ENCODE measurements at places on chromosomes 6 and 20.

GRCh38 chr6:157169656-157170055 lies 153.7 kb downstream of the TMEM242 start:
- DNase-seq, result no peak

DNA sequence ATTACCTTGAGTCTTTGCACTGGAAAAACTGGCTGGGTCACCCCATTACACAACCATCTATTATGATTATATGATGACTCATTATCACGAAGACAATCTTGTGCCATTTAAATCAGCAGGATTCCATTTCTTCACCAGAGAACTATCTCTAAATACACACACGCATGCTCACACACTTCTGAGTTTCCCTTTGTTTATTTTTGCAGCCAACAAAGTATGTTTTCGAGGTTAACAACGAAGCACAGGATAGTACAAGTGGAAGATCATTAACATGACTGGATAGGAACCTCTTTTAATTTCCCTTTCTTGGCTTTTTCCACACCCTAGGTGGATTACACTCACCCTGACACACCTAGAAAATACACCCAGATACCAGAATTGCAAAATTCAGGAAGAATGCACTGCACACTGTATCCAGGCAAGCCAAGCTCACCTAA lies 18.9 kb downstream of the PERP start:
- DNase-seq, result no peak

DNA sequence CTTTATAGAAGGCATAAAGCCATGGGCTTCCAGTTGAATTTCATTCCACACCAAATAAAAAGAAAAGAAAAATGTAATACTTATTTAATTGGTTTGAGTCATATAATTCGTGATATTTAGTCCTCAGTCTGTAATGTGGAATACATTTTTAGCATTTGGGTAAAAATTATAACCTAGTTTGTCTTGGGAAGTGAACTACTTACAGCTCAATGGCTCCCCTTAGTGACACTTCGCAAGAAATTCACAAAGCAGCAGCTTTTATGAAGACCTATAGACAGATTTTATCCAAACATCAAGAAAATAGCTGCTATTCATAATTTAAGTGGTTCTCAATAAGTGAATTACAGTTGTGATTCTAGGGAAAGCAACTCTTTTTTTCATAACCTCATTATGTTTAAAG lies 72.1 kb downstream of the RSPO3 start:
- DNase-seq, result no peak

DNA sequence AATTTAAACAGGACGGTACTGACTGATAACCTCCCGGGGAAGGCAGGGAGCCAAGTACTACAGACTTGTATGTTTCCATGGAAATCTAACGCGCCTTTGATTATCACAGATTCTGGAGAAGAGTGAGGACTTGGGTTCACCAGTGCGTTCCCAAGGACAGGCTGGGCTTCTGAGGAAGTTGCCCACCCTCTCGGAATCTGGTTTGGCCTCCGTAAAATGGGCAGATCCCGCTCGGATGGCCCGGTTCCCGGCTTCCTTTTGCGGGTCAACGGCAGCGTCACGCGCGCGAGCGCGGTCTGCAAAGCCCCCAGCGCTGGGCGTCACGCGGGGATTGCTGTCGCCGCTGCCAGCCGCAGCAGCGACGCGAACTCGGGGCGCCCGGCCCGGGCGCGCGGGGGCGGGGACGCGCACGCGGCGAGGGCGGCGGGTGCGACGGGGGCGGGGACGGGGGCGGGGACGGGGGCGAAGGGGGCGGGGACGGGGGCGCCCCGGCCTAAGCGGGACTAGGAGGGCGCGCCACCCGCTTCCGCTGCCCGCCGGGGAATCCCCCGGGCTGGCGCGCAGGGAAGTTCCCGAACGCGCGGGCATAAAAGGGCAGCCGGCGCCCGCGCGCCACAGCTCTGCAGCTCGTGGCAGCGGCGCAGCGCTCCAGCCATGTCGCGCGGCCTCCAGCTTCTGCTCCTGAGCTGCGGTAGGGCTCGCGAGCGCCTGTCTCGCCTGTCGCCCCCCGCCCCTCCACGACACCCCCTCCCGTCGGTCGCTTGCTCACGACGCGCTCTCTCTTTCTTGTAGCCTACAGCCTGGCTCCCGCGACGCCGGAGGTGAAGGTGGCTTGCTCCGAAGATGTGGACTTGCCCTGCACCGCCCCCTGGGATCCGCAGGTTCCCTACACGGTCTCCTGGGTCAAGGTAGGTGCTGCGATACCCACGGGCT lies at the start of gene CD83:
TSS of gene CD83 (plus strand) at position 615 of the 933 bp plus-strand sequence. CDS start at position 655, 40 bp downstream.
- DNase-seq, result peak; percentile 94

GRCh38 chr6:38341496-38341895 lies 298.2 kb downstream of the BTBD9 start:
- DNase-seq, result no peak

DNA sequence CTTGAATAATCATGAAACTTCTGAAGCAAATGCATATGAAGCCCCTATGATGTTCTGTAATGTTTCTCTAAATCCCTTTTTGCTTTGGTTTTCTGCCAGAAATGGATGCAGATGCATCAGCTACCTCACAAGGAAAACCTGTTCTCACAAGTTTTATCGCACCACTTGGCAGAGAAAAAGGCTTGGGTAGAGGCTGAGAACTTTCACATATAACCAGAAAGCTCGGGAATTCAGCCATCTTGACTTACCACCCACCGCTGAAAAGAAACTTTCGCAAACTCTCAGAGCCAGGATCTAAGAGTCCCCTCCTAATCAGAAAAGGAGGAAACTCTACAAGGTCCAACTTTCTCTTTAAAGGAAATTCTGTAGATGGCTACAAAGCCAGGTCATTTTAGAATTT lies 36.2 kb upstream of the ADTRP start:
- no peak for DNase-seq
